ENCODE measurements at places on chromosomes 6 and 20.

DNA sequence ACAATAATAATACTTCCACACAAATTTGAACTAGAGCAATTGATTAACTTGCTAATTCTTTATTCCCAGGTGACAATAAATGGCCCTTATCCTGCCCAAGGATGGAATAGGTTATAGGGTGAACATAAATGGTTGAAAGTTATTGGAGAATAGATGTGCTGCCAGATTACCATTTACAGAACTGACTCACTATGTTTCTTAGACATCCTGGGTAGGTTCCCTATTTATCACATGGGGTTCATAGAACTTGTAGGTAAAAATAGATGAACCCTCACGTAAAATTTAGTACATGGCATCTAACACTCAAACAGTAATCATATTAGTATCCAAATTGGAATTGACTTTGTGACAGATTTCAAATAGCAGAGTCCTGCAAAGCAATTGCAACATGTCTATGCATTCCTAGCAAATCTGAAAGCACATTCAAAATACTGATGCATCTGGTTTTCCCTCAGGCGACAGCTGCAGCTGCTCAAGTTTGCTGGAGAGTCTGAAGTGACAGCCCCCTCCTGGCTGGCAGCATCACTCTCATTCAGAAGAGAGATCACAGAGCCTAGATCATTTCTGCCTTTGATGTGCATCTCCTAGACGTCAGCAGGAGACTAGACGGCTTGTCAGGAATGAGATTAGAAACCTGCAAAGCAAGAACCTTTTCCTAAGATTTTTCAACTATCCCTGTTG lies 80.2 kb upstream of the RNF217 start:
- no peak for DNase-seq

GRCh38 chr6:47247227-47247797 lies 62.4 kb downstream of the TNFRSF21 start:
- DNase-seq = no peak

DNA sequence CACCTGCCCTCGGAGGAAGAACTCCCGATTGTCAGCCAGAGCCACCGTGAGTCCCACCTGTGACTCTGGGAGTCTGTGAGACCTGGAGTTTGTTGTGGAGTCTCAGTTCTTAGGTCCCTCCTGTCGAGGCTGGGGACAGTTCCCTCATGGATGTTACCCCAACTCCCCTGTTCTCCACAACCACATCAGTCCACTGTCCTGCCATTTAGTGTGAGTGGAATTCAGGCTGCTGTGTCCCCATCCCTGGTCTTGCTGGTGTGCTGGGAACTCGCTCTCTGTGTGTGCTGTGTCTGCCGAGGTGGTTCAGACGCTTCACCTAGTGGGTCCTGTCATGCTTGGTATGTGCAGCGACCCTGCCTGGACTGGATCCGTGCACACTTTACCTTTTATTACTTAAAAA lies 163.2 kb downstream of the DTNBP1 start:
- DNase-seq = no peak

DNA sequence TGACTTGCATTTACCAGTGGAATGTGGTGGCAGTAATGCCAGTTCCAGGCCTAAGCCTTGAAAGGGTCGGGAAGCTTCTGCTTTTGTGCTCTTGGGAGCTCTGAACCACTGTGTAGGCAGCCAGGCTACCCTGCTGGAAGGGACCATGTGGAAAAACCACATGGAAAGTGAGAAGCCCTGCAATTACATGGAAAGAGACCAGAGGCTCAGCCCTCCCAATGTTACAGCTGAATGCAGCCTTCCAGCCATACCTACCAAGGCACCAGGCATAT lies 14.9 kb upstream of the KCNB1 start:
- DNase-seq = no peak

DNA sequence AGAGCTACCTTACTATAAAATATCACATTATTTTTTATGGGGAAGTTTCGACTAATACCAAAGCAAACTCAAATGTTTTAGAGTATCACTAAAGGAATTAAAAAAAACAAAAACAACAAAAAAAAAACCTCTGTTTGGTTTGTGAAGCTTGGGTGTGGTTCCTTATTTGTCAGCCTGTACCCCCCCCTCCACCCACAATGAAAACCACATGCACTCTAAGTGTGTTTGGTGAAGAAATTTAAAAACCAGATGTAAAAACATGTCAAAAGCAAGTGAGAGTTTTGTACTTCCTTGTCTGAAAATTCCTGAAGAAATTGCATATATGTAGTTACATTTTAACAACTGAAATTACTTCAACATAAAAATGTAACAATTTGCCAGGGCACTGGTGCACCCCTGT lies 3.1 kb downstream of the STK38 start:
- DNase-seq = no peak

DNA sequence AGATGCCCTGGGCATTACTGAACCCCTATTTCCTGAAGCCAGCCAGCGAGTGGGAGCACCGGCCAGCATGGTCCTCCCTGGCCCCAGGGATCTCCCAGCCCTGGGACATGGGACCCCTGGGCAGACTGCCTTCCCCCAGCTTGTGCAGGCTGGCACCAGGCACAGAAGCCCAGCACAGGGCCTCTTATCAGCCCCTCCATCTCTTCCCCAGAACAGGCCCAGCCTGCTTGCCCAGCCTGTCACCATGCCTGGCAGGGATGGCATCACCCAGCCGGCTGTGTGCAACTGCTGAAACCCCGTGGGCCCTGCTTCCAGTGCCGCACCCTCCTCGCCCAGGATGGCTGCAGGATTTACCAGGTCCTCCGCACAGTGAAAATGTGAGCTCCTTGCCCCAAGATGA lies 6.1 kb upstream of the OSBPL2 start:
- DNase-seq = no peak

DNA sequence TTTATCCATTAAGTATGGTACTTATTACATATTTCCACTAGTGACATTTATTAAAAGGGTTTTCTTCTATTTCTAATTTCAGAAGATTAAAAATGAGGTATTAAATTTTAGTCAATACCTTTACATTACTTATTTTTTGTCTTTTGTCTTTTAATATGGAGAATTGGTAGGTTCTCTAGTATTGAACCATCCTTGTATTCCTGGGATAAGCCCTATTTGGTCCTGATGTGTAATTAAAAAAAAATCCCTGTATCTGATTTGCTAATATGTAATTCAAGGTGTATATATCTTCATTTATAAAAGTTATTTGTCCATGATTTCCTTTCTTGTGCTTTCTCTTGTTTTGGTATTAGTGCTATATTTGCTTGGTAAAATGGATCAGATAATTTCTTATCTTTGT lies 153.7 kb downstream of the TRMT11 start:
- no peak for DNase-seq

DNA sequence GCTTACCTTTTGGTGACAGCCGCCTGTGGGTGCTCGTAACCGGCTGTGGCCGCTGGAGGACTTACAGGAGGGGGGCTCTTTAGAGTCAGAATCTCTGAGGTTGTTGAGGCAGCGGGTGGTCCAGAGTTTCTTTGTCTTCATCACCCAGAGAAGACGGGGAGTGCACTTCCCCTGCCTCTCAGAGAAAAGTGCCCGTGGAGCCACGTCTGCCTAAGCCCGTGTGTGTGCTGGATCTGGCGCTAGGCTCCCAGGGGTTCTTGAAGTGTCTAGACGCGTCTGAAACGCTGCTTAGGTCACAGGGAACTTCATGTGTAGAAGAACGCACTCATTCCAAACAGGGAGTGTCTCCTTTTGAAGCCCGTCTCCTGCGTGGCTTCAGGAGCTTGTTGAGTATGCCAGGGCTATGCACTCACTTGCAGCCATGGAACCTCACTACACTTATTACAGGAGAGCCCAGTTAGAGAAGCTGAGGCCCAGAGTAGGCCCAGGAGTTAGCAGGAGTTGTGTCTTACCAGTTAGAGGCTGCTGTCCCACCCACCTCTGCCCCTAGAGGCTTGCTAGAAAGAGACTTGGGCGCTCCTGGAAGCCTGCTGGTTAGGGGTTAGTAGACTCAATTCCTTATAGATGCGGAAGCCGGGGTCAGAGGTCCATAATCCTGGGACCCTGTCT lies 1.3 kb downstream of the LSM14B start:
- no peak for DNase-seq

- DNase-seq = no peak
These were observed 8.2 kb downstream of the ZFAND3 start for GRCh38 chr6:37827603-37828265.

GRCh38 chr6:41729624-41730023 lies 5.8 kb downstream of the TFEB start:
- DNase-seq = no peak

- no peak for DNase-seq
These were observed 39.9 kb upstream of the TBC1D7 start for GRCh38 chr6:13368079-13368730.

DNA sequence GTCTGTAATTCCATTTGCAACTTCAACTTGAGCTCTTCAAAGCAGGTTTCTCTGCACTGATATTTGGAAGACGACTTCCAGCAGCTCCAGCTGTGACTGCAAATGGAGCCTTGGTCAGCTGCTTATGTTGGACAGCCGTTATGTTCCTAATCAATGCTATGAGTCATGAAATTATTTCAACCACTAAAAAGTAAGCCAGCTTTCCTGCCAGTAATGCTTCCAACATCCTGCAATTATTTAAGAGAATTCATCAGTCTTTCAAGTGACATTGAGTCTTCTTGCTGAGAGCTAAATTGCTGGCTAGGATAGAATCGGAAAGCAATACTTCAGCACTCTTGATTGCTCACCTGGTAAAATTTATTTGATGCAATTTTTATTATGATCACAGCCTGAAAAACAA lies 375.7 kb downstream of the MMUT start:
- no peak for DNase-seq

GRCh38 chr6:1027795-1028569 lies 283.9 kb upstream of the FOXQ1 start:
- DNase-seq = no peak

GRCh38 chr6:43898358-43899131 lies 128.5 kb downstream of the VEGFA start:
- no peak for DNase-seq

DNA sequence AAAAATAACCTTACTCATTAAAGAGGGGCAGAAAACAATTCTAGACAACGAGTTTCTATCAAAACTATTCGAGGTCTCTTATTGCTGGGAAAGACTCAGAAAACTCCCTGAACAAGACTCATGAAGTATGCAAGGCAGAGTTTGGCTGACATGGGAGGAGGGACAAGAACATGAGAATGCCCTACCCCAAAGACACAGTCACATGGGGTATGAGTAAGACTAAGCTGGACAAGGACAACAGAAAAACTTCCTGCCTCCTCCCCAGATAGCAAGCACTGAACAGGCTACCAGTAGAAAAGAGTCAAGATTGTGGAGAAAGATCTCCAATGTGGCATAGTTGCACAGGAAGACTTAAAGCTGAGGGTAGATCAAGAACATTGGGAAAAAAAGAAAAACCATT lies 39.7 kb upstream of the PHIP start:
- DNase-seq = no peak

- DNase-seq = no peak
These were observed 23.9 kb upstream of the RALGAPA2 start for GRCh38 chr20:20736303-20736702.

- DNase-seq = no peak
These were observed 8.9 kb downstream of the MANBAL start for GRCh38 chr20:37298190-37298939.

DNA sequence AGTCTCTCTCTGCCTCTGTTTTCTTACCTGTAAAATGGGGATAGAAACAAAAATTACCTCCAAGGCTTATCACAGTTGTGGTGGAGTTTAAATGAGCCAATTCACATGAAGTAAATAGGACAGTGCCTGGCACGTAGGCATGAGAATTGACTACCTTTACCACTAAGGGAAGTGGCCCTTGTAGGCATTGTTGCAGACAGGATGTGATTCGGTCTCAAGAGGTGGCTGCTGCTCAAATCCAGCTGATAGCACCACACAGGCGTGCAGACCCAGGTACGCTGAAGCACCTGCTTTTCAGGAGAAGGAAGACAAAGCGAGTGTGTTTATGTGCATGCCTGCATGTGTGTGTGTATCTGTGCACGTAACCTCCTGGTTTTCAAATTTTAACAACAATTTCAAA lies 108.6 kb downstream of the EYA2 start:
- no peak for DNase-seq

- DNase-seq = peak; percentile 74
These were observed 86.0 kb downstream of the DHX35 start for GRCh38 chr20:39048000-39048696.

- peak; percentile 38 for DNase-seq
These were observed 32.1 kb upstream of the NR2E1 start for GRCh38 chr6:108133594-108134179.

DNA sequence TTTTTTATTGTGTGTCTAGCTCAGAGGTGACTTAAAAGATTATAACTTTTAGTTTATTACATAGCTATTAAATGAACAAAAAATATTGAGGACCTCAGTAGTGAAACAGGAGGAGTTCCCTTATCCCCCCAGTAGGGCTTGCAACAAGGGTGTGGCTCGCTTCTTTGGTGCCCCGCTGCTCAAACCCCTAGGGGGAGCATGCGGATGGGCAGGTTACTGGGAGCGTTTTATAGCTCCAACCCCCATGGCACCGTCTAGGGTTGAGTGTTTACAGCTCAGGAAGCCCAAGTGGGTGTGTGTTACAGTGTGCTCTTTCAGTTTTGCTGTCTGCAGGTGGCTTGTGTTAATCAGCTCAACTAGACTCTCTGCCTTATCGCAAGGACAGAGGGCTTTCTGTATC lies 1513.7 kb downstream of the GRIK2 start:
- no peak for DNase-seq

DNA sequence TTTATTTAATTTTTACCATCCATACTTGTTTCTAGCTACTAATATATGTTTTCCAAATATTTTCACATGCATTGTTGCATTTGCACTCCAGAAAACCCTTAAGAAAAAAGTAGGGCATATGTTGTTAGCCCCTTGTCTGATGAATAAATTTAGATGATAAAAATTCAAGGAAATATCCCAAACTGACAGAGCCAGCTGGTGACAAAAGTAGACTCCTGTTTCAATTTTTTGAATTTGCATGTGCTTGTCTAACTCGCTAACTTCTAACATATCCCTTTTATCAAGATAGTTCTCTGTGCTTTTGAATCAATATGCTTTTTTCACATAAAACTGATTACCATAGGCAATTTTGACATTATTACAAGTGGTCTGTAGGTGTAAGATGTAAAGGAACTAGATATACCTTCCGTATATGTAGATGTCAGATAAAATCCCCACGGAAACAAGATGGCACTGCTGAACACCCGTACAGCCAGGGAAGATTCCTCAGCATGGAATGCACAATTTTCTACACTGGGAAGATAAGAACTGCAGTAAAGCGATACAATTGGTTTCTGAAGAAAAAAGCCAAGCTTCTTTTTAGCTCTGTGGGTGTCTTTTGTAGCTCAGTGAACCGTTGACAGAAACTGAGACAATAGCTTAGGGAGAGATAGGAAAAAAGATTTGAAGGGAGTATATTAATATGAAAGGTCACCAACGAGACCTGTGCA lies 437.6 kb upstream of the RNF217 start:
- DNase-seq = no peak

DNA sequence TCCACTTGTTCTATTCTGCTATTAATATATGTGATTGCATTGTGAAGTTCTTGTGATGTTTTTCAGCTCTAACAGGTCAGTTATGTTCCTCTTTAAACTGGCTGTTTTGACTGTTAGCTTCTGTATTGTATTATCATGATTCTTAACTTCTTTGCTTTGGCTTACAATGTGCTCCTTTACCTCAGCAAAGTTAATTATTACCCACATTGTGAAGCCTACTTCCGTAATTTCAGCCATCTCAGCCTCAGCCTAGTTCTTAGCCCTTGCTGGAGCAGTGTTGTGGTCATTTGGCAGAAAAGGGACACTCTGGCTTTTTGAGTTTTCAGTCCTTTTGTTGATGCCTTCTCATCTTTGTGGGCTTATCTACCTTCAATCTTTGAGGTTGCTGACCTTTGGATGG lies 440.2 kb downstream of the TBC1D32 start:
- DNase-seq = no peak
